Esophagus squamous epithelium (tissue), 5 donors: ENCODE measurements at places on chromosomes 5 and 9.

- no peak for DNase-seq
These were observed 27.7 kb downstream of the KCTD16 start for GRCh38 chr5:144198386-144198785.

DNA sequence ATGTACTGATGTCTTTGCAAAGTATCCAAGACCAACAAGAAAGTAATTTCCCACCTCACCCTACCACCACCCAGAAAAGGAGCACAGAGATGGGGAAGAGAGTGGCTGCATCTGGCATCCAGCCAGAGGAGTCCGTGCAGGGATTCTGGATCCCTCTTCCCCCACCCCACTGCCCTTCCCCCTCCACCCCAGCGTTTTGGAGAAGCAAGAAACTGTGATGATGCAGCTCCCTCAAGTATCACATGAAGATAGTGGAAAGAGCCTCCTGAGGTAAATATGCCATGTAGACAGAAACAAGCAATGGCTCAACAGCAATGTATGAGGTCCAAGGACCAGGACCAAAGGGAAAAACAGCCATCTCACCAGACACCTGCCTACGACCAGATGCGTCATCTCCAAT, 153.8 kb downstream of the DEPDC1B start:
- DNase-seq = no peak

DNA sequence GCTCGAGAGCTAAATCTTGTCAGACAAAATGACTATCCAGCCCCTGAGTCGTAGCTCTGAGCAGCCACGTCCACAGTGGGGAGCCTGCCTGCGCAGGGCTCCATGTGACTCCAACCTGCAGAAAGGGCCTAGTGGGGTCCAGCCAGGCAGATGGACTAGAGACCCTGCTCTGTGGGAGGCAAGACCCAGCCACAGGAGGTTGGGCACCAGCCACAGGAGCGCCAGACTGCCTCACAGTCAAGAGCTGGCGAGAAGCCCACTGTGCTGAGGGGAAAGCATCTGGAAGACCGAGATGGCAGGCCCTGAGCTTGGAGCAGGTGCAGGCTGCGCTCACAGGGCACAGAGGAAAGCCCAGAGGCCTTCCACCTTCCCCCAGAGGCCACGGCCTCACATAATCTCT, 61.4 kb downstream of the C5orf15 start:
- DNase-seq = no peak

GRCh38 chr5:165296401-165297130, 1791.1 kb downstream of the MAT2B start:
- no peak for DNase-seq

- DNase-seq = no peak
These were observed 180.4 kb upstream of the ANKRD55 start for GRCh38 chr5:56413546-56413945.

- DNase-seq = no peak
These were observed 230.1 kb downstream of the CAAP1 start for GRCh38 chr9:26662476-26662875.

GRCh38 chr9:90105773-90106172, 501.0 kb downstream of the GADD45G start:
- DNase-seq = no peak

DNA sequence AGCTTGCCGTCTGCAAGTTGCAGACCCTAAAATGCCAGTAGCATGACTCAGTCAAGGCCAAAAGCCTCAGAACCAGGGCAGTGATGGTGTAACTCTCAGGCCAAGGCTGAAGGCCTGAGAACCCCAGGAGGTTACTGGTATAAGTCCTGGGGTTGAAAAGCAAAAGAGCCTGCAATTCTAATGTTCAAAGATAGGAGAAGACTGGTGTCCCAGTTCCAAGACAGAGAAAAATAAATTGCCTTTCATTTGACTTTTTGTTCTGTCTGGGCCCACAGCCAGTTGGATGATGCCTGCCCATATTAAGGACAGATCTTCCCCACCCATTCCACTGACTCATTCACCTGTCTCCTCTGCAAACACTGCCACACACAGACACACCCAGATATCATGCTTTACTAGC, 673.2 kb downstream of the CDH18 start:
- DNase-seq = no peak

- no peak for DNase-seq
These were observed 19.5 kb downstream of the LIFR start for GRCh38 chr5:38536968-38537367.

DNA sequence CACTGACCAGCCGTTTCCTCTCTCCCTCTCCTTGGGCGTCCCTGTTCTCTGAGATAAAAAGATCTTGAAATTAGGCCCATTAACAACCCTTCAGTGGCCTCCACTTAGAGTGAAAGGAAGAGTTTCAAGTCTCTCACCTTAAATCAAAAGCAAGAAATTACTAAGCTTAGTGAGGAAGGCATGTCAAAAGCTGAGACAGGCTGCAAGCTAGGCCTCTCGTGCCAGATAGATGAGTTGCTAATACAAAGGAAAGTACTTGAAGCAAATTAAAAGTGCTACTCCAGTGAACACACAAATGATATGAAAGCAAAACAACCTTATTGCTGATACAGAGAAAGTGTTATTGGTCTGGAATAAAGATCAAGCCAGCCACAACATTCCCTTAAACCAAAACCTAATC, 331.3 kb upstream of the SEMA6A start:
- DNase-seq = no peak

- DNase-seq = no peak
These were observed 1.1 kb upstream of the CEP72 start for GRCh38 chr5:610744-611730.

GRCh38 chr5:139273572-139274289, 19.8 kb upstream of the MATR3 start:
- DNase-seq = peak; percentile 37

DNA sequence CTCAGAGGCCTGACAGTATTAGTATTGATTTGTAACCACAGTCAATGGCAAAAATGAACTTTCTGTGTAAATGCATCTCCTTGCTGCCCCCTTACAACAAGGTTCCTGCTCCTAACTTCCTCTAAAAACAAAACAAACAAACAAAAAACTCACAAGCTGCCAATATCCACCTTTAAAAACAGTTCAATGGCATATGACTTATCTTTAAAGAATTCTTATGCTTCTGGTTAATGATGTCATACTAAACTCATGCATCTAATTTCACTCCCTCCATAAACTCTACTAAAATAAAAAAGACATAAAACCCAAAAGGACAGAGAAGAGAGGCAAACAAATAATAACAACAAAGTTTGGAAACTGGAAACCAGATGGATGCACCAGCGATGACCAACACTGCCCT, 9.0 kb upstream of the OR1N1 start:
- DNase-seq = no peak

DNA sequence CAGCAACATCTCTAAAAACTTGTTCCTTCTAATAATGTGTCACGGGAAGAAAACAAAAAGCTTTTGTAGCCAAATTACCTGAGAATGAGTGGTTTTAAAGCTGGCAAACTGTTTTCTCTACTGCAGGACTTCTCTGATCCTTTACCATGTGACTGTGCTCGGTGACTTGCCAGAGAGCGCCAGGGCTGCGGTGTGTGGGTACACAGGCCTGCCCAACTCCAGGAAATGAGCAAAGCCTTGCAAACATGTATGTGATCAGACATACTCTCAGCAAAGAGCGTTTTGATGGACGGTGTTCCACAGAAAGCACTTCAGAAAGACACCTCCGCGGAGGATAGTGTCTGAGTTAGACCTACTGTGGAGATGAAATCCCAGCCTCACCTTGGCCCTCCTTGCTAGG, 157.3 kb downstream of the SPOCK1 start:
- DNase-seq = no peak

DNA sequence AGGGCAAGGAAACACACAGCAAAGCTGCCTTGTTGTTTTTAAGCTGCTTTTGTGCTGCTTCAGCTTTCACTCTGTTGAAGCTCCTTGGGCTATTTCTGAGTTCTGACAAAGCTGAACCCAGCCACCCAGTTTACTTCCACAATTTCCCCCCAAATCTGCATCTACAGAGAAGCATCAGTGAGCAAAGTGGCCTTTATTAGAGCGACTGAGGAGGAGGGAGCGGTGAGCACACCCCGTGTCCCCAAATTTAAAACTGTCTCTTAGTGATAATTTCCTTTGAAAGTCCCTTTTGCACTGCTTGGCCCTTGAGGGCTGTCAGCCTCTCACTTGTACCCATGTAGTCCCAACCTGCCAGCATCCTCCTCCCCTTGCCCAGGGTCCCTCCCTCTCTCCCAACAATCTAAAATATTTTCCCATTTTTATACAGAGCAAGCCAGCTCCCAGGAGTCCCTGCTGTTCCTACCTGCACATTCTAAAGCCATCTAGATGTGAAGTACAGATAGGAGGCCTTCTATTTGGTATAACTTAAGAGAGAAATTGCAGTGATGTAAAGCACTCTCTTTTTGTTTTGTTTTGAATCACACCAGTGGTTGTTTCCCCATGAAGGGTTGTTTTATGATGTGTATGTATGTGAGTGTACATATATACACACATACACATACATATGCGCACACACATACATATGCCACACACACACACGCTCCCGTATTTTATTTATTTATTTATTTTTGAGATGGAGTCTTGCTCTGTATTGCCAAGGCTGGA, 313.5 kb downstream of the TLE4 start:
- DNase-seq = no peak

GRCh38 chr9:123834889-123835562, 94.9 kb downstream of the DENND1A start:
- no peak for DNase-seq

DNA sequence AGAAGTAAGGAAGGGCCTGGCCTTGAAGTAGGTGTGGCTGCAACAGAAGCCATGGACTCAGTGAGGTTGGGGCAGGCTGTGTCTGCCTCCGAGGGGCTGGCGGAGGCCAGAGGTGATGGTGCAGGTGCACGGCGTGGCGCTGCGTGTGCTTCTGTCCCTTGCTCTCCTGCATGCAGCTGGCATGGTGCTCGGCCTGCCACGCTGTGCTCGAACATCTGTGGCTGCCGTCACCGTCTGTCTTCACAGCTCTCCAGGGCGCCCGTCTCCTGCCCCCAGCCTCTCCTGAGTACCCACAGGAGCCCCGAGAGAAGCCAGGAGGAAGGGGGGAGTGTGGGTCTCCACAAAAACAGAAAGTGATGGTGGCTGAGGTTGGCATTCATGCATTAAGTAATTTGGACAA, 193.7 kb downstream of the CACNA1B start:
- no peak for DNase-seq

GRCh38 chr5:129041196-129041881, 53.2 kb upstream of the ISOC1 start:
- no peak for DNase-seq

- DNase-seq = no peak
These were observed 140.5 kb downstream of the SCAMP1 start for GRCh38 chr5:78500871-78501270.

GRCh38 chr5:43232943-43233833, 41.2 kb downstream of the NIM1K start:
- DNase-seq = no peak

GRCh38 chr9:129237164-129237611, 59.1 kb upstream of the IER5L start:
- no peak for DNase-seq

GRCh38 chr5:133386662-133387061, 225.7 kb downstream of the FSTL4 start:
- no peak for DNase-seq

DNA sequence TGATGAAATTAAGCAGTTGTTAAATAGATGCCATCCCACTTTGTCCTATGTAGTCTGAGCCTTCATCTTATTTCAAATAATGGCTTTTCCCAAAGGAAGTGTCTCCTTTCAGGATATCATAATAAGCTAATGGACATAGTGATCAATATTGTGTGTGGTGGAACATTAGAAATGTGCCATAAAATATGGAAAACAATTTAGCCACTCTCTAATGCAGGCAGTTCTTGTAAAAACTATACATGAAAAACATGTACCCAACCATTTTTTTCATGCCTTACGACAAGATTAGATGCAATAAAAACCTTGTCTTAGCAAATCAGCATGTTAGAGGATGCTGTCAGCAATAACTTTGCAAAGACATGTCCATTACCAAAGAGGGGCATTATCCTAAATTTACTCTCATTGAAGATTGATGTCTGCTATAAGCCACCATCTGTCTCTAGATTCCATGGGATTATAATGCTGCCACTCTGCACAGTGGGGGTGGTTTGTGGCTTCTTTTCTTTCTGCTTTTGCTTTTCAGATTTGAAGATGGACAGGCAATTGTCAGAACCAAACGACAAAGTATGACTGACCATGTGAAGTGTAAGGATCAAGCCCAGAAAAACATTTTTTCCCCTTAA, 724.0 kb upstream of the ZNF608 start:
- no peak for DNase-seq

DNA sequence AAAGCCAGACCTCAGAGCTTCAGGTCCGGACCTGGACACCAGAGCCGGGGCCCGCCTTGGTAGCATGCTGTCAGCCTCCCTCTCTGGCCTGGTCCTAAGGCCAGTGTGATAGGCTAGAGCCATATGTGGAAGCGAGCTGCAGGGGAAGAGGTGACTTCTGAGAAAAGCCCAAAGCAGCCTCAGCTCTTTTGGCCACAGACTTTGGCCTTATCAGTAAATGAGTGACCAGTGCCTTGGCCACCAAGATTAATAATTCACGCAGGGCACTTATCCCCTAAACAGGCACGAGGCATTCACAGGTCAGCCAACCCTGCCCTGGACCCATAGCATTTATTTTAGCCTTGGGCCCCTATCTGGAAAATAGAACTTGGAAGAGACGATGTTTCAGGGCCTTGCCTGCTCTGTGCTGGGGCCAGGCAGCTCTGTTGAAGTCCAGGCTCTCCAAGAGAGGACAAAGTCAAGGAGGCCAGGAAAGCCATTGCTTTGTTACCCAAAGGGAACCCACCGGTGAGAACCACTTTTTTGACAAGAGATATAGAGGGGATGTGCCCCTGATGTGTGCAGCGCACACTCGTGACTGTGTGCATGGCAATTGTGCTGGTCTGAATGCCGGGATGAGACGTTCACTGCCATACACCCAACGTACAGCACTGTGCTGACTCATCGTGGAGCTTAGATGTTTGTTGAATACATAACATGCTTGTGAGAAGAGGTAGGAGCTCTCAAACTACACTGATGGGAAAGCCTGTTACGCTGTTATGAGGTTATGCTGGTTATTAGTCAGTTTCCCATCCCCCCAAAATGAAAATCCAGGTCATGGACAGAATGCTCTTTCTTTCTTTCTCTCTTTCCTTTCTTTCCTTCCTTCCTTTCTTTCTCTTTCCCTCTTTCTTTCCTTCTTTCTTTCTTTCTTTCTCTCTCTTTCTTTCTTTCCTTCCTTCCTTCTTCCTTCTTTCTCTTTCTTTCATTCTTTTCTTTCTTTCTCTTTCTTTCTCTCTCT, 5.0 kb upstream of the SLC34A1 start:
- DNase-seq = no peak

GRCh38 chr9:37732952-37733351, 20.7 kb upstream of the TRMT10B start:
- no peak for DNase-seq
